ENCODE measurements at places on chromosomes 5 and 9.

DNA sequence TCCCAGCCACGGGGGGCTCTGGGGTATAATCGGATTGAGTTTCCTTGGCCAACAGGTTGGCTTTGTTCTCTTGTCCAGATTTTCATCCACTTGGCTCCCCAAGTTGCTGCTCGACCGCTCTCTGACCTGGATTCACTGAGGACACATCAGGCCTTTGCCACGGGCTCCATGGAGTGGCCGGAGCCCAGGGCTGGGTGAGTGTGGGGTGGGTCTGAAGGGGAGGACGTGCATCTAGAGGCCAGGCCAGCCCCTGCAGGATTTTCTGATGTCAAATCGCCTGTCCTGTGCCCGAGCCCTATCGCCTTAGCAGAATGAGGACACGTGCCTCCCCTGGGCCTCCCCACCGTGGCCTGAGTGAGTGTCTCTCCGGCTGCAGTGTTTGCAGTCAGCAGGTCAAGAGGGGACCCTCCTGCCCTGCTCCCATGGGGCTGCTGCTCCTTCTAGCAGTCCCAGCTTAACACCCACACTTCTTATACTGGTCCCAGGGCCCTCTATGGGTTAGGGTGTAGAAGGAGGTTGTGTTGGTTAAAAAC, 89.1 kb upstream of the BOD1 start:
- no peak for DNase-seq

DNA sequence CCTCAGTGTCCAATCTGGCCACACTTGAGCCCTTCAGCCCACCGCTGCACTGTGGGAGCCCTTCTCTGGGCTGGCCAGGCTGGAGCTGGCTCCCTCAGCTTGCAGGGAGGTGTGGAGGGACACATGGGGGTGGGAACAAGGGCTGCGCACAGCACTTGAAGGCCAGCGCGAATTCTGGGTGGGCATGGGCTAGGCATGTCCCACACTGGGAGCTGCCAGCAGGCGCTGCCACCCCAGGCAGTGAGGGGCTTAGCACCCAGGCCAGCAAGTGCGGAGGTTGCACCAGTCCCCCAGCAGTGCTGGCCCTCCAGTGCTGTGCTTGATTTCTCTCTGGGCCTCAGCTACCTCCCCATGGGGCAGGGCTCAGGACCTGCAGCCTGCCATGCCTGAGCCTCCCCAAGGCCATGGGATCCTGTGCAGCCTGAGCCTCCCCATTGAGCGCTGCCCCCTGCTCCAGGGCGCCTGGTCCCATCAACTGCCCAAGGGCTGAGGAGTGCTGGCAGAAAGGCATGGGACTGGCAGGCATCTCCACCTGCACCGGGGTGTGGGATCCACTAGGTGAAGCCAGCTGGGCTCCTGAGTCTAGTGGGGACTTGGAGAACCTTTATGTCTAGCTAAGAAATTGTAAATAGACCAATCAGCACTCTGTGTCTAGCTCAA, 148.2 kb downstream of the EMB start:
- DNase-seq, result no peak

GRCh38 chr9:75551861-75552260, 338.6 kb upstream of the PCSK5 start:
- no peak for DNase-seq

- DNase-seq, result no peak
Observed at GRCh38 chr5:5644249-5644648, 221.8 kb downstream of the ICE1 start.

- DNase-seq, result no peak
Observed at GRCh38 chr5:72147569-72147968, 40.3 kb downstream of the MAP1B start.

GRCh38 chr9:21326526-21327139, 8.6 kb downstream of the KLHL9 start:
- peak; percentile 76 for DNase-seq

DNA sequence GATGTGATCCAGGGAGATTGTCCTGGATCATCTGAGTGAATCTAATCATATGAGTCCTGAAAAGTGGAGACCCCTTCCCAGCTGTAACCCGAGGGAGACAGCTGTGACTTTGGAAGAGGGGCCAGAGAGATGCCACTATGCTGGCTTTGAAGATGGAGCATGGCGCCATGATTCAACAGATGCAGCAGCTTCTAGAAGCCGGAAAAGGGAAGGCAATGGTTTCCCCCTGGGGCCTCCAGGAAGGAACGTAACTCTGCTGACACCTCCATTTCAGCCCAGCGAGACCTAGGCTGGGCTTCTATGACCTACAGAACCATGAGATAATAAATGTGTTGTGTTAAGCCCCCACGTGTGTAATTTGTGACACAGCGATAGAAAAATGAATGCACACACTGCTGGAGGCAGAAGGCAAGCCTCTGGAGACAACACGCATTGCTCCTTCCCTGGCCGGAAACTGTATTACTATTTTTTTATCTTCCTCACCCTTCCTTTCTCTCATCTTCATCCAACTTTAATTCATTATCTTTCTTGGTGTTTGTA, 16.6 kb upstream of the SARDH start:
- no peak for DNase-seq

DNA sequence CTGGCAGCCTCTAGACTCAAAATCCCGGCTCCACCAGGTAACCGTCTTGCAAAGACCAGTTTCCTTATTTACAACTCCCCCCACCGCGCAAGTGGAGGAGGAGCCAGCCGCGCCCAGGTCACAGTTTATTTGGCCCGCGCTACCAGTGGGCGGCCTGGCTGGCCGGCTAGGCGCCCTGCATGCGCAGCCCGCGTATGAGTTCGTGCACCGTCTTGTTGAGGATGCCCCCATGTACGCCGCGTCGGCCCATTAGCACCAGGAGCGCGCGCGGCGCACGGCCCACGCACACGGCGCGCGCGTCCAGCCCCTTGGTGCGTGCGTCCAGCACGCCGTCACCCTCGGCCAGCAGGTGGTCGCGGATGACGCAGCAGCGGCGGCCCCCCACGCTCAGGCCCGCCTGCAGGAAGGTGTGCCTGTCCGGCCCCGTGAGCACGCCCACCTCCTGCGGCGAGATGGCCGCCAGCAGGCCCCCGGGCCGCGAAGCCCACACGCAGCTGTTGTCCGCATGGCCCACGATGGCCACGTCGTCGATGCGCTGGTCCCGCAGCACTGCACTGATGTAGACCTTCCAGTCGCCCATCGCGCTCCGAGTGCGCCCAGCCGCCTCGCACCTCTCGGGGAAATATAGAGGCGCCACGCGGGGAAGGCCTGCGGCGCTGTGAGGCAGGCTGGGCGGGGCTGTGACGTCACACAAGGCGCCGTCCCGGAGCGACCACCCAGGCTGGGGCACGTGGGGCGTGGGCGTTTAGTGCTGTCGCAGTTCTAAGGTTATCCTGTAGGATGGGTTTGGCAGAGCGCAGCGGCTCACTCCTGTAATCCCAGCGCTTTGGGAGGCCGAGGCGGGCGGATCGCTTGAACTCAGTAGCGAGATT, at the start of gene PFN3:
Gene PFN3, minus strand, starts transcription at position 665 of the 872 bp plus-strand sequence. Its CDS starts 85 bp downstream, at position 580.
- no peak for DNase-seq

- DNase-seq, result no peak
Observed at GRCh38 chr5:71934322-71934721, 173.0 kb upstream of the MAP1B start.

- no peak for DNase-seq
Observed at GRCh38 chr9:117671468-117671867, 32.7 kb upstream of the TLR4 start.

GRCh38 chr9:82115331-82115730, 126.8 kb downstream of the SPATA31D1 start:
- no peak for DNase-seq

DNA sequence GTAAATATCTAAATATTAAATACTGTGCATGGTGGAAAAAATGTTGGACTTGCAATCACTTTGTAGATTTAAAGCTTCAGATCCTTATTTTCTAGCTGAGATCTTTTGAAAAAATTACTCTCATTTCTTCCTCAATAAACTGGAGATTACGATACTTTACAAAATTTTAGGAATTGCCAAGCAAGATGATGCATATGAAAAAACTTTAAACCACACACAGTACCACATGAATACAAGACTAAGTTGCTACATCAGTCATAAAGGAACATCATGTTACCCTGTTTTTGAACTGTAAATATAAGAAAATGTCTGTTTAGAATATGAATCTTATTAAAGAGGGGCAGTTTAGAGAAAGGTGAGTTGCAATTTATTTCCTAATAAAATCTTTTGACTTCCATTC, 703.6 kb upstream of the NUDT12 start:
- DNase-seq, result no peak

GRCh38 chr5:143469125-143469524, 65.6 kb upstream of the NR3C1 start:
- DNase-seq, result no peak

- DNase-seq, result no peak
Observed at GRCh38 chr9:109894473-109894872, 114.5 kb downstream of the PALM2AKAP2 start.

DNA sequence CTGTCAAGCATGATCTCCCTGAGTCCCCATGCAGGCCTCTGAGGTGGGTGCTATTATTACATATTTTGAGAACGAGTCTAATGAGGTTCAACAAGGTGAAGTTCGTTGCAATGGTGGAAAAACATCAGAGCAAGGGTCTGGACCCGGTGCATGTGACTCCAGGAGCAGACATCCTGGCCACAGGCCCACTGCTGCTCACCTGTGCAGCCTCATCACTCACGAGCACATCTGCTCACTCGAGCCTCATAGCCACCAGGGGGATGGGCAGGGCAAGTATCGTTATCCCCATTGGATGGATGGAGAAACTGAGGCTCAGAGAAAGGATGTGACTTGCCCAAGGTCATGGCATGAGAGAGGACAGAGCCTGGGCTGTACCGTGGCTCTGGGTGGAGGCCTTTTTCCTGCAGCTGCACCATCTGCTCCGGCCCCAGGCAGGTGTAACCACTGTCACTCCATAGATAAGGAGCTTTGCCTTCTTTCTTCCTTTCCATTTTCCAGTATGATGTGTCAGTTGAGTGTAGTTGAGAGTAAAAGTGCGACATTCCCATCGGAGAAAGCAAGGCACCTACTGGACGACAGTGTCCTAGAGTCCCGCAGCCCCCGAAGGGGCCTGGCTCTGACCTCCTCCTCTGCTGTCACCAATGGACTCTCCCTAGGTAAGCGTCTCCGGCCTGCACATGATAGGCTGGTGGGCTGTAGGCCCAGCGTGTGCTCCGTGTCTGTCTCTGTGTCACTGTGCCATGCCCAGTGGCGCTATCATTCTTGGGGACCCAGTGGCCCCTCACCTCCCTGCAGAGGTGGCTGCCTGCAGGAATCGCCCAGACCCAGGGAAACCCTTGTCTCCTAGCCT, 68.4 kb upstream of the GARNL3 start:
- DNase-seq, result no peak

- DNase-seq, result no peak
Observed at GRCh38 chr5:2188661-2189060, 305.9 kb upstream of the IRX4 start.

- DNase-seq, result peak; percentile 15
Observed at GRCh38 chr5:150272531-150272930, 17.0 kb downstream of the CAMK2A start.

- DNase-seq, result peak; percentile 11
Observed at GRCh38 chr9:135883410-135884089, 23.8 kb downstream of the CAMSAP1 start.

GRCh38 chr5:54113060-54113459, 197.3 kb downstream of the ARL15 start:
- no peak for DNase-seq

- no peak for DNase-seq
Observed at GRCh38 chr5:172147857-172148256, 40.2 kb downstream of the STK10 start.

DNA sequence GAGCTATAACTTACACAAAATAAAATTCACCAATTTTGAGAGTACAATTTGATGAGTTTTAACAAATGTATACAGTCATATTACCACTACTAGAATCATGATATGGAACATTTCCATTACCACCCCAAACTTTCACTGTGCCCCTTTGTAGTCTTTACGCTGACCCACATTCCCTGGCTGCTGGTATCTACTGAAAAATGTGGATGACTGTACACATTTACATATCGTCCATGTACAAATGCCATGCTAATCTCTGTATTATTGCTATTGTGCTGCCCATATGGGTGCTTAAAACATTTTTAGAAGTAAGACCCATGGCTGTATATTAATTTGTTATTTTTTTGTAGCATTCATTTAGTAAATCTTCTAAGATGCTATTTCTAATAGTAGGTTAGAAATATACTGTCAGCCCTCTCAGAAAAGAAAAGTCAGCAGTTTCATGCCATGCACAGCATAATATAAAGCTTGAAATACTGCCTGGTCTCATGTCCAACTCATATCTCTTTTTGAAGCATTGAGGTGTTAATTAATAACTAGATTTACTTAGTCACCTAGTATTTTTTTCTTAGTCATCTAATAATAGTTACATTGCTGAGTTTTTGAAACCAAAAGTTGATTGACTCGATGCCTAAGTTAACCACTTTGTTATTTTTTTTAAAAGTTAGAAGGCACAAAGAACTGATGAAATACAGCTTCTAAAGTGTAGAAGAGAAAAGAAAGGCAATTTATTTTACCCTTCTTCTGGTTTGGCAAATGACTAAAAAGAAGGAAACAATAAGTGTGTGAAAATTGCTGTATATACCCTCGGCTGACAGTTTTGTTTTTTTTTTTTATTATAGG, 188.3 kb upstream of the MEF2C start:
- no peak for DNase-seq

DNA sequence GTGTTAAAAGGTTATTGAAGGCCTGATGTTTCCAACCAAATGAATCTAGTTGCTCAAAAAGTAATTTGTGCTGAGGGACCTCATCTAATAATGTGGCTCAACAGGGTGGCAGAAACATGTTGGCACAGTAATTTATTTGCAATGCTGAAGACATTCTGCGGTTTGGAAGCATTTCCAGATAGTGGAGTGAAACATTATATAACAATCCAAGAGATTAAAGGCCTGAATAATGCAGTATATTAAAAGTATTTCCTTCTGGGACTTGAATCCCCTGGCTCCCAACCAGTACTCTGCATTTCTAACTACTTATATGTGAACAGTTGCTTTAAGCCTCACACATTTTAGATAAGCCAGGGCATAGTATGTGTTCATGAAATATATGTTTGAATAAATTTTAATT, 25.9 kb upstream of the ALDH1A1 start:
- DNase-seq, result no peak

- no peak for DNase-seq
Observed at GRCh38 chr5:142134331-142135010, 25.9 kb downstream of the NDFIP1 start.

GRCh38 chr5:1542781-1543180, 19.0 kb upstream of the LPCAT1 start:
- DNase-seq, result no peak

All from CD4-positive, alpha-beta T cell treated with Interleukin-17A for 1 hour (primary cell).